NCI-H510A (cell line): ENCODE measurements at places on chromosomes 5 and 9.

- no peak for DNase-seq
These were observed 22.7 kb downstream of the CHD1 start for GRCh38 chr5:98905857-98906688.

DNA sequence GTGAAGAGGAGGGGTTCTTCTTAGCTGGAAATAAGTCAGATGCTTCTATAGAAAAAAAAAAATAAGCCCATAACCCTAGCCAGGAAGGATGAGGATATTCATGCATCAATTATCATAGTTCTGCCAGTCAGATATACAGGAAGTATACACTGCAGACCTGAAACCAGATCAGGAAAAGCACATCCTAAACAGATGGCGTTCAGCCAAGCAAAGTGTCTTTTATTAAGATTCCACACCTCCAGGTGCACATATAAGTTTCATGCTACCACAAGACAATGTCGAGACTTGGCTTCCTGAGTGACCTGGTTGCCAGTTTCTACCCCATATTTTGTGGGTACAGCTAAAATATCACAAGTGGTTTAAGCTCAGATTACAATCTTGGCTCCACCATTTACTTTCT, 108.3 kb downstream of the CETN3 start:
- DNase-seq = no peak

- DNase-seq = no peak
These were observed 132.3 kb upstream of the SLIT3 start for GRCh38 chr5:169433221-169433651.

DNA sequence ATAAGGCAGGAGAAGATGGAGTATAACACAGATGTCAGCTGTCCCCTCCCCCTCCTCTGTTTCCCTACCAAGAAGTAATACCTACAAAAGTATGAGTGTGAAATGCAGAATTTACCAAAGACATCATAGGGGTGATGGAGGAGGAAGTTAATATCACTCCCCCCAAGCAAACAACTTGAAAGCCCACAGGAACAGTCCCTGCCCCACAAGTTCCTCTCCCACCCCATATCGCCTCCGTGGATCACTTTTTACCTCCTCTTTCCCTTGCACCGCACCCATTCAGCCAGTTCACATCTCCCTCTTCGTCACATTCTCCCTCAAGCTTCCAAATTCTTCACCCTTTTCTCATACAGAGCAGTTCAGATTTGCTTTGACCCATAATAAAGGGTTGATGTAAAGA, 7.0 kb upstream of the SIL1 start:
- no peak for DNase-seq

- DNase-seq = no peak
These were observed 24.2 kb downstream of the GALNT12 start for GRCh38 chr9:98831696-98832095.

DNA sequence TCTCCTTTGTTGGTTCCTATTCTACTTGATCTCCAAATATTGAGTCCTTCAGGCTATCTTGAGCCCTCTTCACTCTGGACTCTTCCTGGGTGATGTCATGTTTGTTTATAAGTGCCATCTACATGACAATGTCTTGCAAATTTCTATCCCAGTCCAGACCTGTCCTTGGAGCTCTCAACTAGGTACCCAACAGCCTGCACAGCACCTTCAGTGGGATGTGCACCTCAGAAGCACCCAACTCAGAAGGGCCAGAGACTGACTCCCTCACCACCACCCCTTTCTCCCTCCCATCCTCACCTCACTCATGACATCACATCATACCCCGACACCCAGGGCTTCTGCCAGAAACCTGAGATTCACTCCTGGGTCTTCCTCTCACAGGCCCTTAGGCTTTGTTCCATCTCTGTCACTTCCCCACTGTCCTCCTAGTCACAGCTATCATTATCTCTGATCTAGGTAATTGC, 14.4 kb downstream of the TXN start:
- DNase-seq = no peak

DNA sequence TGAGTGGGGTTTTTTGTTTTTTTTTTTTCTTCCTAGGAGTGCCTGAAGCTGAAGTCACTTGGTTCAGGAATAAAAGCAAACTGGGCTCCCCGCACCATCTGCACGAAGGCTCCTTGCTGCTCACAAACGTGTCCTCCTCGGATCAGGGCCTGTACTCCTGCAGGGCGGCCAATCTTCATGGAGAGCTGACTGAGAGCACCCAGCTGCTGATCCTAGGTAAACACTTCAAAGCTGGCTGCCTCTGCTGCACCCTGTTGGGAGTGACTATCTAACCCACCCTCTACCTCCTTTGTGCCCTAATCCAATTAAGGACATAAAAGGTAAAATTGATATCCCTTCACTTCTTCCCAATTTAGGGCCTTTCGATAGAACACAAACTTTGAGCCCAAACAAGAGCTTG, 206.8 kb downstream of the SAXO1 start:
- DNase-seq = peak; percentile 51

GRCh38 chr5:28542987-28543386, 1504.6 kb upstream of the CDH9 start:
- peak; percentile 2 for DNase-seq

- no peak for DNase-seq
These were observed 119.8 kb downstream of the TENT4A start for GRCh38 chr5:6832994-6833393.

DNA sequence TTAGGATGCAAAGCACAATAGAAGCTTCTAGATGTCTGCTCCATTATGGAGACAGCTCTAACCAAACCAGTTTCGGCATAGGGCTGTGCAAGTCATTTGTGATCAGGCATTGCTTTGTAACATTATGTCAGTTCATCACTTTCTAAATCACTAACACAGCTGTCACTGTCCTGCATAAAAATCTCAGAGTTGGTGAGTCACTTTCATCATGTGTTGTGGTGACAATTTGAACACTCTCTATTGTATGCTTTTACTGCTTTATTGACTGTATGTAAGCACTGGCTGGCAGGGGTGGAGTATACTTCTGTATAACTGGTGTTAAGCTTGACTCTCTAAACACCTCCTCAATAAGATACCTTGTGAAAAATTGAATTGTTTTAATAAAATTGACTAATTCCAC, 77.9 kb downstream of the SLCO4C1 start:
- no peak for DNase-seq

GRCh38 chr5:172453206-172453985, 929 bp downstream of the SH3PXD2B start:
- DNase-seq = no peak

DNA sequence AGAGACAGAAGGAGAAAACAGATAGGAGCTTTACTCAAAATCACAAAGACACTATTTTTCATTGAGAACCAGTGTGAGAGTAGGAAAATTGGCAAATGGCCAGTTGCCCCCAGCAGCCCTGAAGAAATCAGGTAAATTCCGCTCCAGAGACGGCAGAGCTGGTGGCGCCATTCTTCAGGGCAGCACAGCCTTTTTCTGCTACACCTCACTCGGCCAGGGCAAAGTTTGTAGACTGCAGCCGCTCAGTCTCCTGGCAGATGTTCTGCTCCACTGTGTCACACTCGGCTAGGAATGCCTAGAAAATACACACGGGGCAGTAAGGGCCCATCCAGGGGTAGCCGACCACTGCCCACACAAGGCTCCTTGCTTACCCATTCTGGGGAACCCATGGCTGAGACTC, 9.5 kb downstream of the BAG1 start:
- no peak for DNase-seq

GRCh38 chr5:120405286-120405864, 58.7 kb upstream of the PRR16 start:
- no peak for DNase-seq

GRCh38 chr5:165188556-165189175, 1683.2 kb downstream of the MAT2B start:
- DNase-seq = no peak
